ENCODE measurements at places on chromosomes 13 and 19. TPM values are rescaled to one million over a fixed set of nuclear protein-coding genes. Genes with fewer than 3 reads are reported as not detected.

The SOX1 gene
- 41.2 TPM for total RNA-seq

The ATP1A3 gene
- 22.9 TPM for total RNA-seq

- H3K36me3 ChIP-seq: no peaks in the 10 kb centered on the region
- no peak for DNase-seq
- no peak overlapping the region for H3K27ac ChIP-seq
- H3K4me3 ChIP-seq: peak overlapping the region; percentile 86
These were observed 1.1 kb upstream of the GTF3A start for GRCh38 chr13:27423333-27423732.

The ZNF540 gene
- 1.0 TPM for total RNA-seq

DNA sequence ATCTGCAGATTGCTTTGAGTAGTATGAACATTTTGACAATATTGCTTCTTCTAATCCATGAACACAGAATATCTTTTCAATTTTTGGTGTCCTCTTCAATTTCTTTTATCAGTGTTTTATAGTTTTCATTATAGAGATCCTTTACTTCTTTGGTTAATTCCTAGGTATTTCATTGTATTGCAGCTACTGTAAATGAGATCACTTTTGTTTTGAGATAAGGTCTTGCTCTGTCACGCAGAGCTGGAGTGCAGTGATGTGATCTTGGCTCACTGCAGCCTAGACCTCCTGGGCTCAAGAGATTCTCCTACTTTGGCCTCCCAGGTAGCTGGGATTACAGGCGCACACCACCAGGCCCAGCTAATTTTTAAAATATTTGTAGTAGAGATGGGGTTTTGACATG is 9.8 kb downstream of the CYP2A7 start:
- no peaks in the 10 kb centered on the region for H3K4me1 ChIP-seq
- no peaks in the 10 kb centered on the region for H3K36me3 ChIP-seq
- peaks cover 91% of the 10 kb centered on the region for H3K27me3 ChIP-seq
- no peak for DNase-seq

DNA sequence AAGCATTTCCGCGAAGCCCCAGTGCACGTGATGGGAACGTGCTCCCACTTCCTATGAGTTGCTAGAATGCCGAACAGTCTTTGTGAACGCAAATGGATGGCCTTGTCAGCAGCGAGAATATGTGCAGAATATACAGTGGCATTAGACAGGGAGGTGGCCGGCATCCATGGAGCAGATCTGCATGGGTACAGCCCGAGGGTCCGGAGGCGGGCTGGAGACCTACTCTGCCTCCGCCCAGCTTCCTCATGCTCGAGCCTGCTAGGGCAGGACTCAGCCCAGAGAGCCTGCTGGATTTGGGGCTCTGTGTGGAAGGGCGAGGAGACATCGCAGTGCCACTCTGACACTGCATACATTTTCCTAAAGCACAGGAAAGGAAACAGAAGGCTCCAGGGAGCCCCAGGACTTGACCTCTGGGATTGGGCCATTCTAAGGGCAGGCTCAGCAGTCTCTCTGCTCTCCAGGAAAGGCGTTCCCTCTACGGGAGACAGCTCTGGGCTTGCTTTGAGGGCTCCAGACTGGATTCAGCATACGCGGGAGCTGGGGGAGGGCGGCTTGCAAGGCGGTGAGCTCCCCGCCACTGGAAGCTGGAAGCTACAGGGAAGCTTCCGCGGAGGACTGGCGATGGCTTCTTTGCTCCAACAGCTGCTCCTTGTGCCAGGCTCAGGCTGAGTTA is 55.9 kb upstream of the UQCRFS1 start:
- no peak overlapping the region for H3K27ac ChIP-seq
- H3K27me3 ChIP-seq: peaks cover 23% of the 10 kb centered on the region
- no peaks in the 10 kb centered on the region for H3K36me3 ChIP-seq
- H3K4me3 ChIP-seq: no peak overlapping the region

The MEDAG gene
- not detected for total RNA-seq

The CYP4F2 gene
- total RNA-seq: not detected

The SWSAP1 gene
- total RNA-seq: 3.5 TPM

- peak overlapping the region; percentile 82 for H3K4me3 ChIP-seq
- peaks cover 36% of the 10 kb centered on the region for H3K4me1 ChIP-seq
- peak overlapping the region; percentile 50 for H3K27ac ChIP-seq
- no peaks in the 10 kb centered on the region for H3K36me3 ChIP-seq
- H3K27me3 ChIP-seq: peaks cover 42% of the 10 kb centered on the region
These were observed 933 bp upstream of the NRTN start for GRCh38 chr19:5803752-5804515.

The DCT gene
- total RNA-seq: 0.43 TPM

DNA sequence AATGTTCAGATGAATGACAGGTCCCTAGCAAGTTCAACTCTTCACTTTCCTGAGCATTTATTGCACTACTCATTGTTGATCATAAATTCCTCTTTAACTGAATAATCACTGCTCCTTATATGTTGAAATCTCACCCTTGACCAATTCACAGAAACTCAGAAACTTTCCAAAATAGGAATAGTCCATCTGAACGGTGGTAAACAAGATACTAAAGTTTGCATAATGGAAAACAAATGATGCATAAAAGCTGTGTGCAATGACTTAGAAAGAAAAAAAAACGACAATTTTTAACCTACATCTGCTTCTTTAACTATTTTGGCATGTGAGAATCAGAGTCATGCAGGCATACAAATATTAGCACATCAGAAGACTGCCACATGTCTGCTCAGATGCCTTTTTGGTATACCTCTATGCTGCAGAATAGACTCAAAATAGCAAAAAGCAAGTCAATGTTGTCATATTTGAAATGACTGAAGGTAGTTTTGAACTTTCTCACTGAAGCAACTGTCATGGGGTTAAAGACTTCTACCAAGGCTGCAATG is 34.8 kb downstream of the SLC10A2 start:
- H3K4me1 ChIP-seq: no peaks in the 10 kb centered on the region
- peaks cover 3% of the 10 kb centered on the region for H3K36me3 ChIP-seq
- no peaks in the 10 kb centered on the region for H3K27me3 ChIP-seq
- H3K4me3 ChIP-seq: no peak overlapping the region
- no peak overlapping the region for H3K27ac ChIP-seq
